NCI-H2081 treated with DMSO at 0.1 percent for 48 hours (cell line): ENCODE measurements at places on chromosomes 16 and 17.

- no peak for DNase-seq
Measured at GRCh38 chr16:68081861-68082628, 3.1 kb upstream of the NFATC3 start.

DNA sequence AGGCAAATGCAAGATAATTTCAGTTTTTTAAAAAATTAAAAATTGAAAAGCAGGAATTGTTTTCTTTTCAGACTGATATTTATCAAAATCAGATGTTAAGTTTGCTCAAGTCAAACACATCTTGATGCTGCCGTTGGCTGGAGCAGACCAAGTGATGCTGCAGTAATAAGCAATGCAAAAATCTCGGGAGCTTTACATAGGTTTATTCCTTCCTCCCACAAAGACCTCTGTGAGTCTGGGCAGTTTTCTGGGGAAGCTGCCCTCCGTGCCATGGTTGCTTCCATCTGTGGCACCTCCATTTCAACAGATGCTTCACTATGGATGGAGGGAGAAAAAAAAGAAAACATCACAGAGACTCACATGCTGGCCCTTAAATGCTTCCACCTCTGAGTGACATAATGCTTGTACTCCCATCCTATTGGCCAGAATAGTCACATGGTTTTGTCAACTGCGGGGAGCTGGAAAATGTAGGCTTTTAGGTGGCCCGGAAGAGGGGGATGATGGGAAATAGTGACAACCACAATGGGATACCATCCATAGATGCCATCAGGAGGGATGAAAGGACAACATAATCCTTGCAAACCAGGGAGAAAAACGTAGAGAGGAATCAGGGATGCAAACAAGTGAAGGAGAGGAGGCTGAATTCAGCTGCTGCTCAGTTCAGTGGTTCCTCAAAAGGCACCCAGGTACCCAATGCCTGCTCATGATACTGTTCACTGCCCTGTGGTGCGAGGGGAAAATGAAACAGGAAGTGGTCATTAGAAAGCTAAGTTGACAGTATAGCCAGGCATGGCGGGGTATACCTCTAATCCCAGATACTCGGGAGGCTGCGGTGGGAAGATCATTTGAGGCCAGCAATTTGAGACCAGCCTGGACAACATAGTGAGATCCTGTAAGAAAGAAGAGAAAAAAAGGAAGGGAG is 13.5 kb upstream of the ERCC4 start:
- DNase-seq: no peak

DNA sequence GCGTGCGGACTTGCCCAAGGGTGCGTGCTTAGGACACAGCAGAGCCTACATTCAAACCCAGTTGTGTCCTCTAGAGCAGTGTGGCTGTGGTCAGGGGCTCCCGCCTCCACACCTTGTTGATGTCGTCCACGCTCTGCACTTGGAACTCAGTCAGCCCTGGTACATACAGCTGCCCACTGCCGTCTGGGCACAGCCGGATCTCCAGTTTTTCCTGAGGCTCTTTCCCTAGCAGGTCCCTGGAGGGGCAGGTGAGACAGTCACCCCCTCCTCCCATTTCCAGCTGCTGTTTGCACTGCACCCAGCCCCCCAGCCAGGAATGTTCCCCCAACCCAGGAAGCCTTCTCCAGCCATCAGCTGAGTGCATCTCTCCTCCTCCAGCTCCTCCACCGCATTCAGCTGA is 25.7 kb downstream of the KATNB1 start:
- no peak for DNase-seq

DNA sequence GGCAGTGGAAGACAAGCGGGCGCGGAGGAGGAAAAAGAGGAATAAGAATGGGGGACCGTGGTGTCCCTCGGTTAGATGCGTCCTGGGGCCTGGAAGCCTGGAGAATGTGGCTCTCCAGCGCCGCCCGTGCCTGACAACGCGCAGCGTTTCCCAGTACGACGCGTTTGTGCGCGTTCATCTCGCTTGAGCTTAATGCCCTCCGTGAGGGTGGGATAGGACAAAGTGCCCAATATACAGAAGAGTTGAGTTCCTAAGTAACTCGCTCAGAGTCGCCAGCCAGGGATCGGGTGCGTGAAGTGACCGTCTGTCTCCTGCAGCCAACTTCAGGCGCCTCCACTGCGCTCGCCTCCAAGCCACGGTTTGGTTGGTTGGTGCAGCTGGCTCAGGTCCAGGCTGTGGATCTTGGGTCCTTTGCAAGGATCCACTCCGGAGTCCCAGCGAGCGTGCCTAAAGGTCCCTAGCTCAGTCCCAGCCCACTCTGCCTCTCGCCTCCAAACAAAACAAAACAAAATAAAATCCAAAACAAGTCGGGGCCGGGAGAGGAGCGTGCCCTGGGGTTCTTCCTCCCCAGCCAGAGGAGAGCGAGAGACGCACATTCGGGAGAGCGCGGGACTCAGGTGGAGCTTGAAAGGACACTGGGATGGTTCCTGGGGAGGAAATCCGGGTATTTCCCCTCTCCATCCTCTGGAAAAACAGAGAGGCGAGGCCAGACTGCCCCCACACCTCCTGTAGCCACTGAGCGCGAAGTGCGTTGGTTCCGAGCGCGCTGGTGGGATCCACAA is 974 bp downstream of the GALR2 start:
- DNase-seq: no peak

GRCh38 chr16:73125850-73126524 is 78.1 kb upstream of the ZFHX3 start:
- DNase-seq: no peak
